ENCODE measurements at places on chromosomes 7 and 10.
A peak's percentile ranks its signal among the peaks of the same experiment; 100 is the strongest.

DNA sequence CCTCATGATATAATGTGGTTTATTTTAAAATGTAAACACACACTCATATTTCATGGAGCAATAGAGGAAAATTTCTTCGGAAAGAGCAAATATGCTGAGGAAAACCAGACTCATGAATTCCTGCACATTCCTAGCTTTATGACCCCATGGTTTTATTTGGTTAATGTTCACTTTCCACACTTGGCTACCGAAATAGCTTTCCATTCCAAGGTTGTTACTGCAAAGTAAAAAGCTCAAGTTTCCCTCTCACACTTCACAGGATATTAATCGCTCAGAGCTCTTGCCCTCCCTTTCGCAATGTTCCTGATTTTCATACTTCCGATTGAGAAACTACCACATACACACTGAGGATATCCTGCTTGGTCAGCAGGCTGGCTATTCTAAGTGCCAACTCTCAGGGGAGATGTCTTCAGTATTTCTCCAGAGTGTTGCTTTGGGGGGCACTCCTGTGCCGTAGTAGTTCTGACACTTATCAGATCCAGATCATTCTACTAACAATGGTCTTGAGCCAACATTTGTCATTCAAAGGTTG, 77.5 kb upstream of the STEAP1B start:
- DNase-seq, result no peak

DNA sequence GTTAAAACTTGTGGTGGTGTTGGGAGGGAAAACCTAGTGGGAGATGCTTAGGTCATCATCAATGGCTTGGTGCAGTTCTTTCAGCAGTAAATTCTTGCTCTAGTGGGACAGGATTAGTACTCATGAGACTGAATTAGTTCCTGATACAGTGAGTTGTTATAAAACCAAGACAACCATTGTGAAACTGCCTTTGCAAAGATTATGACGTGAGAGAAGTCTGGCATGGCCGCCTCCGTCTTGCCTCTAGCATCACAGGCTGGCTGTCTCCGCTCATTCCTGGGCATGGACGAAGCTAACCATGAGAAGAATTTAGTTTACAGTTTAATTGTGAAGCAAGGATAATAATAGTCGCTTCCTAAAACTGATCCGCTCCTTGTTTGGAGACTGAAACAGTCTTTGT, 186.4 kb downstream of the KIF20B start:
- no peak for DNase-seq

DNA sequence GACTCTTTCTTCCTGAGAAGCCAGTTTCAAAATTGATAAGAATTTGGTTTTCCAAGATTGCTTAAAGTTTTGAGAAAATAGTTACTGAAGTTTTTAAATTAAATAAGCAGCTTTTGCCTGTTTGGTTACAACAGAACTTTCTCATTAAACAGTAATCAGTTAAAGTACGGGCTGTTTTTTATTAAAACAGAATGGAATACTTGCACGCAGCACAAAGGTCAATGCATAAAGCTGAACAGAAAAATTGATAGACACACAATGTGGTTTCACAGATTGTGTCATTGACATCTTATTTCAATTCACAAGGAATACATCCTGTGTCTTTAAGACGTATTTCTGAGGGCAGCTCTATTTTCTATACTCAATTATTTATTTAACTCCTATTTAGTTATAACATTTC, 192.2 kb downstream of the PRKG1 start:
- DNase-seq, result no peak

- no peak for DNase-seq
Observed at GRCh38 chr7:116242178-116242577, 31.8 kb downstream of the TES start.

- DNase-seq, result peak; percentile 27
Observed at GRCh38 chr7:26381476-26382353, 90.1 kb downstream of the SNX10 start.

DNA sequence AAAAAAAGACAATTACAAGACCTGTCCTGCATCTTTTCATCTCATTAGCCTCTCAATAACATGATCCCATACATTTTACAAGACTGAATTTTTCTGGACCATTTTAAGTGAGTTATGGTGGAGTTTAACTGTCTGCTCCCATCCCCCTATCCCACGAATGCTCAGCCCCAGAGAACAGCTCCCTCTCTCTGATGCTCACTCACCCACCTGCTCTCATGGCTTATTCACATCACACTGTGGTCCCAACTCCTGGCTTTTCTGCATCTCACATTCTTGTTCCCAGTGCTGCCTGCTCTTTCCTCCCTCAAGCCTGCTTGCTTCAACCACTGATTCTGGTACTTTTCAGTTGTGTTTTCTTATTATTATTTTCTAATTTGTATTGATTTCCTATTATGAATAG, 20.4 kb upstream of the CCSER2 start:
- DNase-seq, result no peak

GRCh38 chr7:5270788-5271187, 12.0 kb upstream of the SLC29A4 start:
- DNase-seq, result no peak

DNA sequence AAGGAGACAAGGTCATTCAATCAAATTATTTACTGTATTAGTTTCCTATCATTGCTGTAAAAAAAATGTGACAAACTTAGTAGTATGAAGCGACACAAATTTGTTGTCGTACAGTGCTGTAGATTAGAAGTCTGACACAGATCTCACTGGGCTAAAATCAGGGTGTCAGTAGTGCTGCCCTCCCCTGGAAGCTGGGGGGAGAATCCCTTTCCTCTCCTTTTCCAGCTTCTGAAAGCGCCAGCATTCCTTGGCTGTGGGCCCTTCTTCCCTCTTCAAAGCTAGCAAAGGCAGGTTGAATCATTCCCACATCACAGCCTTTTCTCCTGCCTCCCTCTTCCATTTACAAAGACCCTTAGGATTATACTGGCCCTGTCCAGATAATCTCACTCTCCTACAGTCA, 28.0 kb downstream of the VPS41 start:
- DNase-seq, result no peak

- DNase-seq, result no peak
Observed at GRCh38 chr10:79264942-79265341, 82.3 kb upstream of the PPIF start.

- DNase-seq, result no peak
Observed at GRCh38 chr10:22369434-22370072, 24.3 kb downstream of the SPAG6 start.

DNA sequence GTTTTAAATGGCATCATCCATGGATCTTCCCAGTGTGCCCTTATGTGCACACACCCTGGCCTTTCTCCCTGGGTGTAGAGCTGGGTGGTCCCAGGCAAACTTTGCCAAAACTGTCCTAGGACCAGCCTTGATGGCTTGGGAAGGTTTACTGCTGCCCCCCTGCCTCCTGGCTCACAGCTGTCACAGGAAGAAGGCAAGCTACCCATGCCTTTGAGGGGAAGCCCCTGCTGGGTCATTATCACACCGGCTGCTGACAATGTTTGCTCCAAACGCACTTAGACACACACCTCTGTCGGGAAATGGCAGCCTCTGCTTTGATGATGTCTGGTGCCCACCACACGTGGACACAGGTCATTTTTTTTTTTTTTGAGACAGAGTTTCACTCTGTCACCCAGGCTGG, 25.2 kb upstream of the FIGNL1 start:
- DNase-seq, result no peak

- no peak for DNase-seq
Observed at GRCh38 chr10:34576797-34577196, 238.3 kb downstream of the PARD3 start.

GRCh38 chr10:19788075-19788686, 28.1 kb upstream of the PLXDC2 start:
- peak; percentile 14 for DNase-seq

DNA sequence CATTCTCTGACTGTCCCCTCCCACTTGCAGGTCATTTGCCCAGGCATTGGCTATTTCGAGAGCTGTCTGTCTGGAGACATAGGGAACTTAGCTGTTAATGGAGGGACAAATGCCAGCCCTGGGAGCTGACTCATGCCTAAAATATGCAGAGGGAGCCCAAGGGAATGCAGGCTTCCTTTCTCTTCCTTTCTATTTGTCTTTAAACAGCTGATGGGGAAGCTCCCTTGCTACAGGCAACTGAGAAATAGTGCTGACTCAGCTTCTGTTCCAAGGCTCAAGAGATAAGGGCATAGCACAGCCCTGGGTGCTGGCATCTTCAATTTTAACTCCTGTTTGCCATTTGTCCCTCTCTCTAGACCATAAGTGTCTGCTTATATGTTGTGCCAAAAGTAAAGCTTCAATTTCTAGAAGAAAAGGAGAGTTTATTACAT, 82.7 kb upstream of the C1GALT1 start:
- no peak for DNase-seq

- DNase-seq, result no peak
Observed at GRCh38 chr10:31359979-31360378, 41.0 kb downstream of the ZEB1 start.

GRCh38 chr7:12549106-12549505, 21.4 kb upstream of the SCIN start:
- DNase-seq, result no peak

DNA sequence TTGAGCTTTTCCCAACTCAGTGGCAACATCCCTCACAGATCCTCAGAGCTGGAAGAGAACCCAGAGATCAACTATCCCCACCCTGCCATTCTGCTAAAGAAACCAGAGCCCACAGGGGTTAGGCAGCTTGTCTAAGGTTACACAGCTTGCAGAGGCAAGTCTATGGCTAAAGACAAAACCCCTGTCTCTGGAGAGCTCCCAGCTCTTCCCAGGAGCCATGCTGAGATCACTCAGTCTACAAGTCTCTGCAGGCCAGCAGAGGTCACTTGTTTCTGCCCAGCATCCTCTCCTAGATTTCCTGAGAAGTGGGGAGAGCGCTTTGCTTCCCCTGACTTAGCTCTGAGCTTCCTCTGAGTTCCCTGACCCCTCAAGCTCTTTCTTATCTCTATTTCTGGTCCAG, 28.5 kb upstream of the LOXL4 start:
- DNase-seq, result no peak

DNA sequence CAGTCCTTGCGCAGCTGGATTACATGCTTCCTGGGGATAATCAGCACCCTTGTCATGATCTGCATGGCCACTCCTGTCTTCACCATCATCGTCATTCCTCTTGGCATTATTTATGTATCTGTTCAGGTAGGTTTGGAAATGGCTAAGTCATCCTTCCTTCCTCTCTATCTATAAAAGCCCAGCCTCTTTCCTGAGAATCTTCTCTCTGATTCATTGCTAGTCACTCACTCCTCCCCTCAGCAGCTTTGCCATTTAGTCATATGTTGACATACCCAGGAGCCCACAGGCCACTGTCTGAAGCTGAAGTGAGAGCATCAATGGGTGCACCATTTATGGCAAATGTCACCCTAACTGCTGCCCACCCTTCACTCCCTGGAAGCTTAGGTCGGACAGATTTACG, 52.0 kb downstream of the ABCC2 start:
- DNase-seq, result no peak

GRCh38 chr10:93337309-93337721, 144.8 kb downstream of the MYOF start:
- no peak for DNase-seq

GRCh38 chr7:80225361-80225760, 90.7 kb downstream of the GNAI1 start:
- no peak for DNase-seq

DNA sequence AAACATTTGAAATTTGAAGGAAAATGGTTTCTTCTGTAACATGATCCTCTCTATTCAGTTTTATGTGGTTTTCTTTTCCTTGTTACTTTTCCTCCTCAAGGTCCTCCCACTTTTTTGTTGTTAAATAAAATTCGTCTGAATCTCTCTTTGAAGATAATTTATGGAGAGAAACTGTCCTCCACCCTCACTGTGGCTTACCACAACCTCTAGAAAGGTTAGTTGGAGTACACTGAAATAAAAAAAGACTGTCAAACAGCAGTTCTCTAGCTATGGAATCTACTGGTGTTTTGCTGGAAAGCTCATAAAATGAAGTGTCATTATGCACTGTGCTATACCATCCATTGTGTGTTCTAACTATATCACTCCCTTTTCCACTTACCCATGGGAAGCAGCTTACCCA, 189.4 kb downstream of the HDAC9 start:
- DNase-seq, result no peak

- no peak for DNase-seq
Observed at GRCh38 chr7:101241015-101241363, 3.4 kb upstream of the CLDN15 start.

DNA sequence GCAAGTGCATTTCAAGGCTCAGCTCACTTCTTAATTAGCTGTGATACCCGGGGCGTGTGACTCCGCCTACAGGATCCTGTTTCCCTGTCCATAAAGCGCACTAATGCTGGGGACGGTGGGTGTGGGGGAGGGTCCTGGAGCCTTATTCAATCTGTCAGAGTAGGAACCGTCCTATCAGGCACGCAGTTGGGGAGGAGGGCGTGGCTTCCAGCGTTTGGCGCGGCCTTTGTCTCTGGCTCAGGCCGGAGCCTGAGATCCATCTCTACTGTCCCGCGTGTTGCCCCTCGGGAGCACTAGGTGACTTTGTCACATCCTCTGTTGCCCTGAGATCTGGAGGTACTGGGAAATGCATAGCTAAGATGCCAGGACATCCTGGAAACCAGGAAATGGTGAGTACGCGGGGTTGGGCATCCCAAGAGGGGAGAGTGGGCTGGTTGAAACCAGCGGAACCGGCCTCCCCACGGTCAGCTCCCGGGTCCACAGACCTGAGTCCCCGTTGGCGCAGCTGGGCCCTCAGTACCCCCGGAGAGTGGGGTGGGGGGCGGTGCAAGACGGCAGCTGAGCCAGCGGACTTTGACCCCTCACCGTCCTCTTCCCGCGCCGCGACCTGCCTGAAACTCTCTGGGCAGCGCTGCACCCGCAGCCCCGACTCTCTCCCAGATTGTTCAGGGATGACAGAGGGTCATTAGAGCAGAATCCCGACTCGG, 104.4 kb upstream of the ZNF92 start:
- DNase-seq, result peak; percentile 6

DNA sequence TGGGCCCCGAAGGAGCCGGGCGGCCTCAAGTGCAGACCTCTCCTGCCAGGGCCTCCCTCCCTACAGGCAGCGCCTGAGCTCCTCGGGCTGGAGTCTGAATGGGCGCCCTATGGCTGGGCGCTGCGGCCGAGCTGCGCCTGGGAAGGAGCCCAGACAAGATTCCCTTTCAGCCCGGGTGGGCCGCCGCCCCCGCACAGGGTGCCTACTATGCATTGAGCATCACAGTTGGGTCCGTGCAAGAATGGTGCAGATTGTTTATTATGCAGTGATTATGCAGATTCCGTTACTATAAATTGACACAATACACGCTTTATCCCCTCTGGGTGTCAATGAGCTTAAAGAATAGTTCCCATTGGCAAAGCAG, 77.2 kb upstream of the PDGFA start:
- DNase-seq, result no peak

GRCh38 chr10:27525819-27526218, 21.7 kb downstream of the RAB18 start:
- no peak for DNase-seq

DNA sequence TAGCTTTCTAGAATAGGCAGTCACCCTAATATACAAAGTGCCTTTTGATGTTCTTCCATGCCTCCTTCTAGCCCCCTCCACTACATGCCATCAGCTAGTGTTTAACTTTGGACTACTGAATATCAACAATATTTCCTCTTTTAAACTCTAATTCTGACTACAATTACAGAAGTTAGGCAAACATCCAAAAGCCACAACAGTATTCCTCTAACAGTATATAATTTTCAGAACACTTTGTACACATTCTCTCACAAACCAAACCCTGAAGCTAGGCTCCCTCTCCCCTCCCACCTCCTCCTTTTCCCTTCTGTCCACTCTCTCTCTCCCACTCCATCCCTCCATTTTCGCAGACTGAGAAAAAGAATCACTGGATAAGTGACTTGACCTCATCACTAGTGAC, 59.7 kb downstream of the CPEB3 start:
- no peak for DNase-seq
